Breast epithelium (tissue), 4 donors: ENCODE measurements at places on chromosomes 6 and 20. TPM values are rescaled to one million over a fixed set of nuclear protein-coding genes. Genes with fewer than 3 reads are reported as not detected.
A peak's percentile ranks its signal among the peaks of the same experiment; 100 is the strongest.

DNA sequence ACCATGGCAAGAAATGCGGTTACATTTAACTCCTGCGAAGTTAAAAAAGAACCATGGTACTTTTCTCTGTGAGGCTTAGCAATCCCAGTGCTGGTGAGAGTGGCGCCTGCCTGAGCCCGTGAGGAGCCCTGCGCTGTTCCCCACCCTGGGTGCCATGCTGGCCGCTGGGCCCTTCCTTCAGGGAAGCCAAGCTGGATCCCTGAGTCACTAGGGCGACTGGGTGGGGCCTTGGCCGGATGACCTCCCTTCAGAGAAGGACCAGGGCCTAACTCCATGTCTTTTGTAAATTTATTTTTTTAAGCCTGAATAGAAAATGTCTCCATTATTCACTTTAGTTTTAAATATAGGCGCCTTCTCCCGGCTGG lies 209.1 kb downstream of the ERMARD start:
- H3K4me3 ChIP-seq, result no peak overlapping the region
- no peaks in the 10 kb centered on the region for H3K27me3 ChIP-seq
- no peaks in the 10 kb centered on the region for H3K36me3 ChIP-seq
- no peak overlapping the region for H3K27ac ChIP-seq

SLC17A3 gene
- total RNA-seq, result not detected

POLH gene
- 13.0 TPM for total RNA-seq

DNA sequence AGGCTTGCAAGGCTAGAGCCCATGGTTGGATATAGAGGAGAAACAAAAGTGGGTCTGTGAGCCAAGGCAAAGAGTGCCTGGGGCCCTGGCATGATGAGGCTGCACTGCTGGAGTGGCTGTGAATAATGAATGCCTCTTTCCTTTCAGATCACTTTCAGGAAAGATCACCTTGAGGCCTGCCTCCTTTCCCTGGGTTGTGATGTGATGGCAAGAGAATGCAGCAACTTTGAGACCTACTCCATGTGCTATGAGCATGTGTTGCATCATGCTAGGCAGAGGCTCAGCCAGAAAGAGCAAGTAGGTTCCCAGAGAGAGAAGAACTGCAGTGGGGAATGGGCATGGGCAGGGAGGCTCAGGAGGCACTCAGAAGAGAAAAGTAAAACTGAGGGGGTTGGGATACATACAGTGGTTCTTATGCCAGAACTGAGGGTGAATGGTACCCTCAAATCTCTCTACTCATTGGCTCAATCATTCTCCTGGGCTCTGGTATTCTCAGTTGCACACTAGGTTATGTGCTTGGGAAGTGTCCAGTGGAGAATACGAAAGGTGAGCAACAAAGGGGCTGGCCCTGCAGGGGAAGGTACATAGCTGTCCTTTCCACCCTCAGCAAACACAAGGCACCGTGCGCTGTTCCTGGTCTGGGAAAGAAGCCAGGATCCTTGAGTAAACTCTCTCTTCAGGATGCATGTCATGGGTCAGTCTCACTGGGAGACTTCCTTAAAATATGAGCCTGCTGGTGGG lies 45.9 kb downstream of the CD164 start:
- no peaks in the 10 kb centered on the region for H3K4me1 ChIP-seq
- no peak overlapping the region for H3K4me3 ChIP-seq
- DNase-seq, result peak; percentile 71
- H3K27ac ChIP-seq, result peak overlapping the region; percentile 61

DNA sequence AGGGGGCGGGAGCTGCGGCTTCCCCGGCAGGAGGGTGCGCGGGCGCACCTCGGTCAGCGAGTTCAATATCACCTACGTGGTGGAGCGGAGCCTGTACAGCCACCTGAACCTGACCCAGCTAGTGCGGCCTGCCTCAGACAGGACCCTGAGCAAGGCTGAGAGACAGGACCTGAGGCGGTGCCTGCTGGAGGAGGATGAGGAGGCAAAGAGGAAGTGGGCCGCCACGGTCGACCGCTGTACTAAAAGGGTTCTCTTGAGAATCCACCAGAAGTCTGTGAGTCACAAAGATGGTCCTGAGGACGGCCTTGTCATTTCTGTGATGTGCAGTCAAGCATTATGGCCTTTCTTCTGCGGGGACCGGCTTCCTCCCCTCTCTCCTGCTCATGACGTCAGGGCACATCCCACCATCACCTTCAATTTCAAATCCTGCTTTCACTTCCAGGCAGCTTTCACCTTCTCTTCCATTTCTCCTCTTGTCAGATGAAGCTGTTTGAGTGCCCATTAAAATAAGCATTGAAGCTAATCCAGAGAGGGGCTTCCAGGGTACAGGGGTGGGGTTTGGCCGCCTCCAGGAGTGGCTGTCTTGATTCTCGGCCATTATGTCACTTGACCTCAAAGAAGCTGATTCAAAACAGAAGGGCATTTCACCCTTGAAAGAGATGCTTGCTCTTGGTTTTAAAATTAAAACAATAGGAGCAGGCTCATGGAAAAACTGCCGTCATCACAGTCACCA lies 177.6 kb downstream of the SASH1 start:
- H3K4me1 ChIP-seq, result peaks cover 14% of the 10 kb centered on the region
- DNase-seq, result no peak
- no peaks in the 10 kb centered on the region for H3K27me3 ChIP-seq
- no peak overlapping the region for H3K4me3 ChIP-seq
